ENCODE measurements at places on chromosomes 16 and 17.

GRCh38 chr16:23383881-23384280 lies 69.1 kb downstream of the COG7 start:
- no peak for DNase-seq

DNA sequence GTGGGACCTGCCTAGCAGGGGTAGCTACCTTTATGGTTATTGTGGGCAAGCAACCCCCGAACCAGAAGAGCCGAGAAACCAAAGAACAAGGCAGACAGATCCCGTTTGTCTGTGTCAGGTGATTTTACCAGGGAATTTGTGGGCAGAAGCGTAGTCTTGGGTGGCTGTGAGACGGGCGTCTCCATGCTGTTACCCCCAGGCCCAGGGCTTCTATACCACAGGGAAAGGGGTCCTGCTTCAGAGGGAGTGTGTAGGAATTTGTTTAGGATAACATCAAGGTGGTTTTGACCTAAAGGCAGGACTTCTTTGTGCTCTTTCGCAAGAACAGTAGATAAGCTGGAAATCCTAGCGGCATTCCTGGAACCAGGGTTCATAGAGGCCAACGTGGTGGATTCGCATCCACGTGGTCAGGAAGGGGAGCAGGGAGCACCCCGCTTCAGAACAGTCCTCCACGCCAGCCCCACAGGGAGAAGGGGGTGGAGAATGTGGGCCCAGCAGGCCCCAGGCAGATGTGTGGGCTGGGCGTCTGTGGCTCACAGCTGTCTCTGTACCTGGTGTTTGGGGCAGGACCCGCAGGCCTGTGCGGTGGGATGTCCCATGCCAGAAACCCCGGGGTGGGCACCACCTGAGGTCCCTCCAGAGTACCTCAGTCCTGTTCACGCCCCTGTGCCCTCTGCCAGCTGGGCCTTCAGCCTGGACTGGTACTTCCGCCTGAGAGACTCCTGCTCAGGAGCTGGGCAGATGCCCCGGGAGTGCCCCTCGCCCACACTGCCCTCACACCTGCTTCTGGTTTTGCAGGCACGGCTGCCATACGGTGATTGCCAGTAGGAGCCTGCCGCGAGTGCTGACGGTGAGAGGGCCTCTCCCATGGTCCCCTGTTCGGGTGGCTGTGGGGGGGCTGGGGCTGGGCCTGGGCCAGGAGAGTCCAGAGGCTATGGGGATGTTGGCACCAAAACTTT lies 4.1 kb downstream of the DECR2 start:
- DNase-seq: no peak

DNA sequence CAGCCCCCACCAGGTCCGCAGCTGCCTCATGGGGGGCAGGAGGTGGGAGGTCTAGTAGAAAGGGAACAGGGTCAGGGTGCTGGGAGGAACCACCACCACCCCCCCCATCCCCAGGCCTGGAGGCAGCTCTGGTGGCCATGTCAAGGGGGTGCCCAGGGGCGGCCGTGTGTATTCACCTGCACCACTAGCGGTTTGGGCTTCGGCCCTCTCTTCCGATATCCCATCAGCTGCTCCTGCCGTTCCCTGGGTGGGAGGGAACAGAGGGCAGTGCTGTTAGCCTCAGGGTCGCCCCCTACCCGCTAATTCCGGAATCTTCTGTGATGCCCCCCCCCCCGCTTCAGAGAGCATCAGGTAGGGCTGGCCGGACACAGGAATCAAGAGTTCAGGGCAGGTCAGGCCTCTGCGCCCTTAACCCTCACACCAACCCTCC lies 3.8 kb downstream of the CBX4 start:
- no peak for DNase-seq

DNA sequence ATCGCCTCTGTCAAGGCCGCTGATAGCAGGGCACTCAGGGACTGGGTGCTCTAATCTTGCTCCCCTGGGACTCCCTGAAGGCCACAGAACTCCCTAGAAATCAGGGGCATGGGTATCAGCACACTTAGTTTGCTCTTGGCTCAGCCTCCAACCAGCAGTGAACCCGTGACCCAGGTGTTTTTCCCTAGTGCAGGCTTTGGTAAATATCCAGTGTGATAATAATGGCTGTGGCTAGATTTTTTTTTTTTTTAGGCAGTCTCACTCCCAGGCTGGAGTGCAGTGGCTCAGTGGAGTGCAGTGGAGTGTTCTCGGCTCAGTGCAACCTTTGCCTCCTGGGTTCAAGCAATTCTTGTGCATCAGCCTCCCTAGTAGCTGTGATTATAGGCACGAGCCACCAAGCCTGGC lies 10.3 kb downstream of the NUPR1 start:
- DNase-seq: no peak

- DNase-seq: no peak
Observed at GRCh38 chr17:29867643-29868181, 62.3 kb downstream of the SSH2 start.

DNA sequence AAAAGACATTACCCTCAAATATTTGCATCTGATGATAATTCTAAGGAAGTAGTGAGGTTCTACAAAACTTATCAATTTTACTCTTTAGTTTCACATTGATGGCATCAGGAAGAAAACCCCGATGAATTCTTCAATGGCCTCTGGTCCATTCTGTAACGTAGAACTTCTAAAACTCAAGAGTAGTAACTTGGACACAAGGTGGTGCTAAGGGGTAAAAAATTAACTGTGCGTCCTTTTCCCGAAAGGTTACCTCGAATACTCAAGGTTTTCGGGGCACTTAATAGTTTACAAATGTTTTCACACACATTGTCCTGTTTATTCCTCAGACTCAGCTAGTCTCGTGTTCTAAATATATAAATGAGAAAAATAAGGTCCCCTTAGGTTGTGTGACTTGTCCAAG lies 517.3 kb upstream of the ZFHX3 start:
- DNase-seq: peak; percentile 2

DNA sequence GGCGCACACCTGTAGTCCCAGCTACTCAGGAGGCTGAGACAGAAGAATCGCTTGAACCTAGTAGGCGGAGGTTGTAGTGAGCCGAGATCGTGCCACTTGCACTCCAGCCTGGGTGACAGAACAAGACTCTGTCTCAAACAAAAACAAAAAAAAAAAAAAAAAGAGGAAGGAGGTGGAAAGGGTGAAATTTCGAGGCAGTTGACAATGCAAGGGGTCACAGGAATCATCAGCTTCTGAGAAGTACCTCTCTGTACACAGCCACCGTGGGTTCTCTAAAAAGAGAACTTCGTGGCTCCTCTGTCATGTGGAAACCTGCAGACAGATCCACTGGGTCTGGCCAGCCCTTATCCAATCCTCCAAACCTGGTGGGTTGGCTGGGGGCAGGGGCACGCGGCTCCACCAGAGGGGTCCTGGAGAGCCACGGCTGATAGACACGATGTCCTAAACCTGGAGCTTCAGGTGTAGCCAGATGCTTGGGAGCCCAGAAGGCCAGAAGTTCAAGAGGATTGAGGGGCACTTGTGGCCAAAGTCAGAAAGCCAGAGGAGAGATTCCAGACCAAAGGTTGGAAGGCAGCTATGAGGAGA lies 540 bp upstream of the CD300LF start:
- no peak for DNase-seq

GRCh38 chr17:5703736-5704135 lies 119.4 kb upstream of the NLRP1 start:
- DNase-seq: no peak

- DNase-seq: peak; percentile 36
Observed at GRCh38 chr16:84423416-84423837, 55.1 kb downstream of the ATP2C2 start.

- peak; percentile 67 for DNase-seq
Observed at GRCh38 chr17:3913531-3914311, 2.5 kb downstream of the P2RX1 start.

DNA sequence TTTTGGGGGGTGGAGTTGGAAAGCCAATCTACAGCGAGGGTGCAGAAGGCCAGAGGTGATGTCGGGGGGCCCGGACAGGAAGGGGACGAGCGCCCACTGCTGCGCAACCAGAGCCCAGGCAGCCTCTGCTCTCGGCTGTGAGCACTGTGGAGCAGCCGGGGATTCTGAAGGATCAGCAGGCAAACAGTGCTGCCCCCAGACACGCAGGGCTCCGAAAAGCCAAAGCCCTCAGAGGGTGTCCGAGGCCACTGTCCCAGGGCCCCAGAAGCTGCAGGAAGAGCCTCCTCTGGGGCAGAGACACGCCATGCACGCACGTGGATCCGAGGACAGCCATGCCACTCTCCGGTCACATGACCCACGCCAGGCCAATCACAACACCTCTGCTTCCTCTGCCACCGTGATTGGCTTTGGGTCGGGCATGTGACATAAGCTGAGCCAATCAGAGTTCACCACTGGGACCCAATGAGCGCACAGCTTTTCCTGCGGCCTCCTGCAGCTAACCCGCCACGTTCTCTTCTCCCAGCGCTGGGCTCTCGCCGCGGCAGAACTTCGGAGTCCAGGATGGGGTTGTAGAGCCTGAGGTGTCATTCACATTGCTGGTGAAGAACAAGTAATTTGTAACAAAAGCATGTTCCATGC lies 40.7 kb downstream of the ACTG1 start:
- DNase-seq: peak; percentile 96

GRCh38 chr17:14882131-14882530 lies 383.0 kb downstream of the PMP22 start:
- peak; percentile 51 for DNase-seq

DNA sequence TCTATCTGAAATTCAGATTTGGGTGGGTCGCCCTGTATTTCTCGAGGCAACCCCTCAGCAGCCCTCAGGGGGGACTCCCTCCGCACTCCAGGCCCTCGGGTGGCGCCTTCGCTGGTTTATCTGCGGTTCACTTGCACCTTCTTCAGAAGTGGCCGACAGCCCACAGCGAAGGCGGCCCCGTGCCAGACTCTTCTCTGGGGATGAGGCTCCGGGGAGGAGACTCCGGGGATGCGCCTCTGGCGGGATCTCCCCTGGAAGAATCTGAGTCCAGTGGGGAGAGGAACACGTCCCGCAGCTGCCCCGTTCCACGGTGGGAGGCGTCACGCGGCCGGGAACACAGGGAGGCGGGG lies 63.9 kb upstream of the DNAJA2 start:
- DNase-seq: peak; percentile 17
